ENCODE measurements at places on chromosomes 11 and 22.

DNA sequence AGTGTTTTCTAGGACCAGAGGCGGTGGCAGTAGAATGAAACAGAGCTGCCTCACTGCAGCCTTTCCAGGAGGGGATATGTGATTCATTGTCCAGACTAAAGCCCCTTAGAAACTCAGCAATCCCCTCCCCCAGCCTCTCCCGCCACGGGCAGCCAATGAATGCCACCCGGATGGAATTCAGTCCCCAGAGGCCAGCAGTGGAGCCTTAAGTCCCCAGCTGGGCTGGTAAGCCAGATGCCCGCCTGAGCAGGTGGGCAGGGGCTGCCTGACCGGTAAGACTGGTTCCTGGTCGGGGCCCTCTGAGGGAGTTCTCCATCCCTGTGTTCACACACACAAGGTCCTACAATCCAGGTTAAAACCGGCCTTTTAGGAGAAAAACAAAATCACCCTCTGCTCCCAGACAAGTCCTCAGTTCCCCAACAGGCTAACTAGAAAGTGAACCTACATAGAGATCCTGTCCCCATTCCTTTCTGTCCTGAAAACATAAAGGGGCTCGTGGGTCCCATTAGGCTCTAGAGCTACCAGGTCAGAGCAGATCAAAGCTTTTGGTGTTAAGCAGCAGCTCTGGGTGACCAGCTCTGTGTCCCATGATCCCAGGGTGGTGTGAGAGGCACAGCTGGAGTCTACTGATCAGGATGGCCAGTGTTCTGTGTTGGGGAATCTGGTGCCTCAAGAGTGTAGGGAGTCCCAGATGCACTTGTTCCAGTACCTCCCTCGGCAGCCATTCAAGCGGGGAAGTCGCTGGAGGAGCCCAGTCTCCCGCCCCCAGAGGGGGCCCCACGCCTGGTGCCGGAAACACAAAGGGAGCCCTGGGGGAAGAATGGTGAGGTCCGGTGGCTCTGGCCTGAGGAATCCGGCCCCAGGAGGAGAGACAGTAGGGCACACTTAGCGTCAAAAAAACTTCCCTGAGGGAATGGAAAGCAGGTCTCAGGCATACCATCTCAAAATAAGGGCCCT lies 2.6 kb downstream of the PATZ1 start:
- DNase-seq = no peak

DNA sequence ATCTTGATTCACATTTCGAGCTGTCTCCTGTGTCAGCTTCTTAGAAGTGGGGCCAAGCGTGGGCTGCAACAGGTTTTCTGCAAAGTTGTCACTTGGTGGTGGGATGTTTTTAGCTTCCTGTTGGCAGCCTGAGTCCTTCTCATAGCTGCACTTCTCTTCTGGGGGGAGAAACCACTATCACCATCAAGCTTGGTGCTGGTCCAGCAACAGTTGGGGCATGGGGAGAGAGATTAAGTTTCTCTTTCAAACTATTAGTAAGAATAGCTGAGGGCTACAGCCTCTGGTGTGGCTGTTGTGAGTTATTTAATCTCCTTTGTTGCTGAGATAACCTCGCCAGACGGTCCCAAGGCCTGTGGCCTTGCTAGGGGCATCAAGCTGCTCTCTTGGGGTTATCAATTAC lies 123.3 kb upstream of the CRYBB3 start:
- DNase-seq = no peak

DNA sequence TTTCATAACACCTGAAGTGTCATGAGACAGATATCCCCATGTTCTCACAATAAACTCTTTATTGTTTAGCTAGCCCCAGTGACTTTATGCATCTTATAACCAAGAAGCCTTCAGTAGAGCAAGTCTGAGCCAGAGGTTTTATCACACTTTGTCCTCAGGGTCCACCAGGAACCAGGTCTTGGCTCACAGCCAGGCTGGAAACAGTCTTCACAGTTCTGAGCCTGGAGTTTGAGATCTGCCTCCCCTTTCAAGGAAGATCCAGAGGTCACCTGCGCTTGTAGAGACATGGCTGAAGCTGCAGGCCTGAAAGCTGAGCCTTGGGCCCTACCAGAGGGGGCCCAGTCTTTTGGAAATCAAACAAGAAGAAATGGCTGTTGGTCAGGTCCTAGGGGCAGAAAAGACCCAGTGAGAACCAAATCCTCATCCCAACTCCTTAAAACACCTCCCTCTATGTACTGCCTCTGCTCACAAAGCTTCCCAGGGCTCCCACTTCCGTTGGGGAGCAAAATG lies 3.5 kb downstream of the RRP8 start:
- no peak for DNase-seq

GRCh38 chr11:61150706-61151544 lies 10.3 kb downstream of the VPS37C start:
- DNase-seq = no peak

GRCh38 chr11:118045191-118045590 lies 31.7 kb upstream of the TMPRSS4 start:
- no peak for DNase-seq

Data from stimulated activated CD8-positive, alpha-beta memory T cell treated with anti-CD3 and anti-CD28 coated beads, Interleukin-4, amount 100 ng/mL, for 4 hours (primary cell).